ENCODE measurements at places on chromosomes 5 and 9.

GRCh38 chr9:91073049-91073810 is 271.6 kb downstream of the SYK start:
- DNase-seq: no peak

- DNase-seq: no peak
Observed at GRCh38 chr5:53575831-53576230, 15.4 kb downstream of the NDUFS4 start.

GRCh38 chr9:6552033-6552432 is 93.5 kb downstream of the GLDC start:
- DNase-seq: no peak

DNA sequence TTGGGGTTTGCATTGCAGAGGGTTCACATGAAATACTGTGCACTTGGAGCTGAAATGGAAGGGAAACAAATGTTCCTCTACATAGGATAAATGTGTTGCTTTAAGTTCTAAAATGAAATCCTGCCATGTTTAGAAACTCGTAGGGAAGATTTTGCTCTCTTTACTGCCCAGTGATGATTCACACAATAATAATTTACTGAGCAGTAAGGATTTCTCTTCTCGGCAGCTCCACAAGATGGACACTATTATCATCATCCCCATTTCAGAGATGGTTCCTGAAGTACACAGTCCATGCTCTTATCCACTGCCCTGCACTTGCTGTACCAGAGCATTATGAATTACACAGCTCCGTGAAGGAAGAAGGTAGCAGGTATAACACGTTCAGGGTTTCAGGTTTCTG is 4.1 kb downstream of the HACD4 start:
- no peak for DNase-seq

- DNase-seq: no peak
Observed at GRCh38 chr9:136829981-136830885, 12.0 kb upstream of the AJM1 start.

DNA sequence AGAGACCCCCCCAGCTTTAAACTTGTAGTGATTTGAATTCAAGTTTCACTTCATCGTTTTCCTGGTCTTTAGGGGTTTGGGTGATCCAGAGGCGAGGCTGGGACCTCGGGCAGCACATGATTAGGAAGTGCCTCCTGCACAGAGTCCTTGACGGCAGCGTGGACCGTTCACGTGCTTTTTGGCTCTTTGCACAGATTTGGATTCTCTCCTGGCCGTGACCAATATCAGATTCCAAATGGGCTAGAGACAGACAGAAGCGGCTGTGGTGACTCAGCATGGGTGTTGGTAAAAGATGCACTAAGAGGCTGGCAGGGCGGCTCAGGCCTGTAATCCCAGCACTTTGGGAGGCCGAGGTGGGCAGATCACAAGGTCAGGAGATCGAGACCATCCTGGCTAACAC is 117.2 kb upstream of the CACNA1B start:
- no peak for DNase-seq
